Neural crest cell (in vitro differentiated cells): ENCODE measurements at places on chromosomes 16 and 17.

GRCh38 chr17:76239538-76240274 is 587 bp downstream of the RNF157 start:
- DNase-seq = no peak

- DNase-seq = no peak
These were observed 24.2 kb downstream of the SPACA3 start for GRCh38 chr17:33015716-33016346.

GRCh38 chr17:30449480-30449879 is 27.7 kb upstream of the GOSR1 start:
- no peak for DNase-seq

GRCh38 chr17:4005296-4006164 is 41.3 kb upstream of the ATP2A3 start:
- no peak for DNase-seq

DNA sequence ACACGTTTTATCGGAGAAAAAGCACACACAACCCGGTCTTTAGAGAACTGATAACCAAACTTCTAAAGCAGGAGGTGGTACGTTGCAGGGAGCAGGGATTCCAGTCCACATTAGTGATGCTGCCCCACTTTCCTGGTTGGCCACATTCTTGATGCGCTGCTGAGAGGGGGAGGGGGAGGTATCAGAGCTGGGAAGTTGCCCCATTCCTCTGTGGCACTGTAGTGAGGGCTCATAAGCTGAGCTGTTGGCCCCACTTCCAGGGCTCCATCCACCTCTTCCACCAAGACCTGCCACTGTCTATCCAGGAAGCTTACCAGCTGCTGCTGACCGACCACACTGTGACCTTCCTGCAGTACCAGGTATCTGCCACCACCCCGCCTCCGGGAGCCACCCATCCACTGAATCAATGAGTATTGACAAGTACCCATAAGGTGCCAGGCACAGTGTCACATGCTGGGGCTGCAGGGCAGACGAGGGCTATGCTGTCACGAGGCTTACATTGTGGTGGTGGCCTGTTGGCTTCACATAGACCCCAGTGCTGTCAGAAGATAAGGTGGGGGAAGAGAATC is 1.1 kb downstream of the TSEN54 start:
- DNase-seq = no peak

DNA sequence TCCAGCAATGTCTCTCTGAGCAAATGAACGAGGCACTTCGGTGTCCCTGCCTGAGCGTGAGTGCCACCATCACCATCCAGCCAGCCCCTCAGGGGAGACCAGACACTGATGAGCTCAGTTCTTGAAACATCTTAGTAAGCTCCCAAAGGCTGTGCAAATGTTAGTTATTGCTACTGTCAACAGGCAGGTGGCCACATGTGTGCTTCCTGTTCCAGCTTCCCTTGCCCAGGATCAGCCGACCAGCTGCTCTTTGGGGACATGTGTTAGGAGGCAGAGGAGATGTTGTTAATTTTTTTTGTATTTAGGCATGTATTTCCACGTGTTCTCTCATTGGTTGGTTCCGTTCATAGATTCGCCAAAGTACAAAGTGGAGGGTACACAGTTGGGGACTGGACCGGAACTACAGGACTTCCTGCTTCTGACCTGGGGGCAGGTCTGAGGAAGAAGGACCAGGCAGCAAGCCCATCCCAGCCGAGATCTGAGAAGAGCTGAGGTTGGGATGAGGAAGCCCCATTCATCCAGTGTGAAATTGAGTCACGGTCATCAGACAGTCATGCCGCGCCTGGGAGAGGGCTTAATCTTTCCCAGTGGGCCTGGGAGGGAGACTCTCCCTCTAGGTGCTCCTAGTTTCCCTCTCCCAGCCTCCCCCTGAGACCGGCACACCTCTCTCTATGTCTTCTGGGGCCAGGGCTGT is 3.8 kb downstream of the TTYH2 start:
- DNase-seq = no peak

DNA sequence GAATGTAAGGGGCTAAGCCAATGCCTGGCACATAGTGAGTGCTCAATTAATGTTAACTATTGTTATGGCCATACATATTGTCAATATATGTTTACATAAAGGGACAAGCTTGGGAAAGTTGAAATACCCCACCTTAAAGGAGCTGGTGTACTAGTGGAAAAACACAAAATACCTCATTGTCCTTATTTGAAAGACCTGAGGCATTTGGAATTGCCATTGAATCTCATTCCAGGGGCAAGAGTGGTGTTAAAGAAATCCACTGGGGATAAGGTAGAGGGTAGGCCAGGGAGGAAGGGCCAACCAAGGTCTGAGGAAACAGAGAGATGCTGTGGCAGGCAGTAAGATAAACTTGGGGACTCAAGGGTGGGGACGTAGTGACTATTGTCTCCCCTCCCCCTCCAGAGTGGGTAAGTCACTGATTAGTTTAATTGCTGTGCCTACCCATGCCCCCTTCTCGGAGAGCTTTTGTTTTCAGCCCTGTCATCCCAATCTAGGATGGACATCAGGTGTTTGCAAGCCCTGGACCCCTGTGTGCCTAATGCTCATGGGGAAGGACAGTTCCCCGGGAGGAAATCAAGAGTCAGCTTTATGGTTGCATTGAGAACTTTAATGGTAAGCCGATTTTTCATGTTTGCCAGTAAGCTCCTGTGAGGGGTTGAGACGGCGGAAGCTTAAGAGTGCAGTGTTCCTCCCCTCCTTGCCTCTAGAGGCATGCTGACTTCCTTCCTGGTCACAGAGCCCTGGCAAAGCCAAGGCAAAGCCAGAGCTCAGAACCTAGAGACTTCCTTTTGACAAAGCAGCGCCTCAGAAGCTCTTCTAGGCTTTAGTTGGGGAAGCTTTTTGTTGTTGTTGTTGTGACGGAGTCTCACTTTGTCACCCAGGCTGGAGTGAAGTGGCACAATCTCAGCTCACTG is 2.5 kb upstream of the HEATR9 start:
- no peak for DNase-seq

DNA sequence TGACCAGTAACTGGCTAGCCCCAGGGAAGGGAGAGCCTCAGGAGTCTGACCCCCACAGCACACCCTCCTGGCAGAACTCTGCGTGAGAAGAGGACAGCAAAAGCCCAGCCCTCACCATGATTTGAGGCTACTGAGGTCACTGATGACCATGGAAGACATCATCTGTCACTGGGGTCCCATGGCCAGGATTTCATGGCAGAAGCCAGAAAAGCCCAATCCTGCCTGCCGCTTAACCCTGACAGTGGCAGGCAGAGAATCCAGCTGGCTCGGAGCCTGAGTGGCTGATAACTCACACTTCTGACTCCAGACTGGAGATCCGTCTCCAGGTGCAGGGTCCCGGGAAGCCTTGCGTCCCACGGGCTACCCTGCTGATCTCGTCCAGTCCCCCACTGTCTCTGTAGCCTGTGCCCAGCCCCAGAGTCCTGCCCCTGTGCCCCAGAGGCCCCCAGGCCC is 17.5 kb downstream of the GRIN2C start:
- no peak for DNase-seq

DNA sequence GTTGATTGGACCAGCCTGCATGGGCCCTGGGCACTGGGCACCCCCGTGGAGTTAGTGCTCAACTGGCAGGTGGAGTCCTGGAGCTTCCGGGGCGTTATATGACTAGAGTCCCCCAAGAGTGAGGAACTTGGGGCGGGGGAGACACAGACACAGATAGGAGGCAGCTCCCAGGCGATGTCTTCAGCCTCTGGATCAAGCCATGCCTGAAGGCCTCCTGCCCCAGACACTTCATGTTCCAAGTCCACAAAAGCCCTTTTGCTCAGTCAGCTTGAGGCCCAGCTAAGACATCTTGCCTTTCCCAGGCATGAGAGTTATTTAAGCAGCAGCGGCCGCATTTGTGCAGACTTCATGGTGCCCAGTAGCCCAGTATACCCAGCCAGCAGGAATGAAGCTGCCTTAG is 136.6 kb upstream of the CIBAR2 start:
- no peak for DNase-seq

- DNase-seq = no peak
These were observed 58.5 kb downstream of the TBC1D16 start for GRCh38 chr17:79977161-79977631.

- DNase-seq = no peak
These were observed 37.9 kb downstream of the GTF3C1 start for GRCh38 chr16:27511657-27512448.

DNA sequence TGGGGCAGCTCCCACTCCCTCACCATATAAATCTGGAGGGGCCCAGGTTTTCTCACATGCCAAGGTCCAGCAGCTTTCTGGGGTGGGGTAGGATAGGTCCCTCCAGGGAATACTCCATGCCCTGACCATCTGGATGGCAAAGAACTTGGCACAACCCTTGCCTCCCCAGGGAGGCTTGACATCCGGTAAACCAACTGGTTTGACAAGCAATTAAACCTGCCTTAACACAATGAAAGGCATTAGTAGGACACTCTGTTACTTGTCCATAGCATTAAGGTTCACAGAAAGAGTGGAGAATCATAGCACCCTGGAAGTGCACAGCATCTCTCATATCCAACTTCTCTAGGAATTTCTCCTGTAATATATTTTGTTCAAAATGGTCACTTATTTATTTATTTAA is 63.9 kb upstream of the MAF start:
- no peak for DNase-seq

DNA sequence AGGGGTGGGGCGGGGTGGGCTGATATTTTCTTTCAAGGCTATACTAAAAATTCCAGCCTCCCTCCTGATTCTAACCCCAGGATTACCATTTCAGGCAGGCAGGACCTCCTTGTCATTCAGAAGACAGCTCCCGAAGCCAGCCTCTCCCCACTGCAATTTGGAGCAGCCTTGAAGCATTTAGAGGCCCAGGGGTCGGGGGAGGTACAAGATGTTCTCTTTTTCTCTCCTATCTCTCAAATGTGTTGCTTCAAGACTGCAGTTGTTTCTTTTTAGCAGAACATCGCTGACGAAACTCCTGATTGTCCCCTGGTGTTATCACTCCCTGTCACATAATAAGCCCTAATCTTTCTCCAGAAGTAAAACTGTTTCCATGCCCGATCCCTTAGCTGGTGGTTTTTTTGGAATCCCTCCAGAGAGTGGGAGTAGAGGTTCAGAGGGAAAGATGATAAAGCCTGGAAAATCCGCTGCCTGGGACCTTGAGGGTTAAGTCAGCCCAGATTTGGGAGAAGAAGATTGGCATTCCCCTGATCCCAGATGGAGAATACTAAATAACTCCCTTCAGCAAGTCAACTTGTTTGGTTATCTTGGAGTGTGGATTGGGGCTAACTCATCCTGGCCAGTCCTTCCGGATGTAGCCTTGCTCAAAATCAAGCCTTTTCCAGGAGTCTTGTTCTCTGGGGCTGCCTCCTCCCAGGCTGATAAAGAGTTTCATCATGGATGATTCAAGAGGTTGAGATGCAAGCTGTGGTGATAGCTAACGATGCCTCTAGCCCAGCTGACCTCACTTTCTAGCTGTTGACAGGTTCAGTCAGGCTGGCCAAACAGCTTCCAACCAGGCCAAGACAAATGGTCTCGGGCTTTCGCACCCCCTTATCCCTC is 71.3 kb downstream of the SOX9 start:
- DNase-seq = no peak

- no peak for DNase-seq
These were observed 3.4 kb upstream of the NAT9 start for GRCh38 chr17:74779501-74779900.

DNA sequence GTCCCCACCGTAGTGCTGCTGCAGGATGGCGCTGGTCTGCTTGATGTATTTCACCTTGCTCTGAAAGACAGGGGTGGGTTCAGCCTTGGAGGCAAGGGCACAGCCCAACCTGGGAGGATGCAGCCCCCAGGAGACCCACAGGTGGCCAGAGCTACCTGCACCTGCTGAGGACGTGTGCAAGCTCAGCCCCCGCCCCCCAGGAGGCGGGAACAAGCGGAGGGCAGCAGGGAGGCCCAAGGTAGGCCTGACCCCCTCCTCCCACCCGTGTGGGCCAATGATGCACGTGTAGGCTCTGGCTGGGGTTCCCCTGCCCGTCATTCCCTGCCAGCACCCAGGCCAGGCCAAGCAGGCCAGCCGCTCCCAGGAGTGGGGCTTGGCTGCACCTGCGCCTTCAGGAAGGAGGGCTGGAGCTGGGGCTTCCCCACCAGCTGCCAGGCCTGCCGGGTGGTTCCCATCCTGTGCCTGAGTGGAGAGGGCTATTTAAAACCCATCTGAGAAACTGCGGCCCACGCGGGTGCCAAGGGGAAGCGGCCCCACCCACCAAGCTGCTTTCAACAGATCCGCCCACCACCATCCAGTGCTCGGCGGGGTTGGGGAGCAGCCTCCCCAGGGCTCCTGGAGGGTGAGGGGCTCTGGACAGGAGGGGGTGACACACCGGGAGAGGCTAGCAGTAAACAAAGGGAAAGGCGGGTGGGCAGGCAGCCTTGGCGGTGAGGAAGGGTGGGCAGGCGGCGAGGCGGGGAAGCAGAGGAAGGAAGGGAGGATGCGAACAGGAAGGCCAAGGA is 3.8 kb downstream of the NTHL1 start:
- DNase-seq = no peak

DNA sequence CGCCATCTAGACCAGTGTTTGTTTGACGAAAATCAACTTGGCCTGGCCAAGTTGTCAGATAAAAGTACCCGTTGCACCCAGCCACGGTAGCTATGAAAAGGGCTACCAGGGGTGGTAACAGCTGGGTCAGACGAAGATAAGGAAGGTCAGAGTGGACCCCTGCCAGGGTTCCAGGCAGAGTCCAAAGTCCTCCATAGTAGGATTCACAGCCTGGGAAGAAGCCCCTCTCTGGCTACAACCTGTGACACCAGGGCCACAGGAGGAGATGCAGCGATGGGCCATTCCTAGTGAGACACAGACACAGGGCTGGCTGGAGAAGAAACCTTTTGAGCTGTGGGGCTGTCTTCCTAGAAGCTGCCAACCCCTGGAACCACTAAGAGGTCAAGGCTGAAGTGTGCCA is 39.3 kb downstream of the MEAK7 start:
- no peak for DNase-seq

DNA sequence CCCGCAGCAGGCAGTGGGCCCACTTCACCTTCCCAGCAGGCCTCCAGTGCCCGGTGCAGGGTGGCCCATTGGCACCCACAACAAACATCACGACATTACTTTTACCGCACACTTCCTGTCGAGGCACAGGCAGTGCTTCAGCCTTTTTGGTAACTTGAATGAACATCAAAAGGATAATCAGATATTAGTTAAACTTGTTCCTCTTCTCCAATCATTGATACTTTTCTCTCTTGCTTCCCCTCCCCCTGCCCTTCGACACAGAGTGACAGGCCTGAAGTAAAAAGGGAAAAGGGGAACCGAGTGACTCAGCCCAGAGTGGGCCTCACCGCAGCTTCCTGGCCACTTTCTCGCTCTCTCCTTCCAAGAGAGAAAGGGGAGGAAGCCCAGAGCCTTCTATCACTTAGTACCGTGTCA is 507.0 kb downstream of the MAF start:
- no peak for DNase-seq
